ENCODE measurements at places on chromosomes 2 and 18.

DNA sequence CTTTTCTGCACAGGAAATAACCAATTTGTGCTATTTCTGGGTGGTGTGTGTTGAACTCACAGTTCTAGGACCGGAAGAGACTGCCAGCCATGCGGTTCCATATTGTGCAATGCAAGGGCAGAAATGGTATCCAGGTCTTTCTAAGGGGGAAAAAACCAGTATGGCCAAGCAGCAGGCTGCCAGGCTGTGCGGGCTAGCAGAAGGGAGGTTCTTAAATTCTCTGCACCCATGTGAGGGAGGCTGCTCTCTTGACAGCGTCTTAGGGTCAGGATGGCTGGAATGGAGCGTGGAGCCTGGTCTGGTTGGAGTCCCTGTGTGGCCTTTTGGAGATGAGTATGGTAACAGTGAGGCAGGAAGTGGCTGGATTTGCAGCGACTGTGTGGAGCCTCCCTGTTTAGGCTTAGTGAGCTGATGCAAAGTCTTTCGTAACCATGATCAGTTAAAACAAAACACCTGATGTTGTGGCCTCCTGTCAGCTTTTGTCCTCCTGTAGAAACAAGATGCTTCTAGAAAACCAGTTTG is 52.6 kb downstream of the NCK2 start:
- DNase-seq: no peak

GRCh38 chr2:240339411-240340360 is 95.8 kb upstream of the GPC1 start:
- no peak for DNase-seq

DNA sequence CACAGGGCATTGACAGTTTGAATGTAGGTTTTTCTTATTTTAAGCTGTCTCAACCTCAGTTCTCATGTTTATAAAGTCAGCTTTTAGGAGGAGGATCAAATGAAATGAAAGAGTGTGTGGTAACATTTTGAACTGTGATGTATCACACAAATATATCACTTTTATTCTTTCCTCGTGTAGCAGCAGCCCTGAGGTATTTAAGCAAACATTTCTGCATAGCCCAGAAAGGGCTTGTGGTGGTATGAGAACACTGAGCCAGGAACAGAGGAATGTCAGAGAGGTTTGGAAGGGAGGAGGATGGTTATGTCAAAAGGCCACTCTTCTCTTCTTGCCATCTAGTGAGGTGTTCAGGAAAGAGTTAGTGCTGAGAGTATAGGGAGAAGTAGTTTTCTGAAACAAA is 150.2 kb downstream of the PARD3B start:
- no peak for DNase-seq

DNA sequence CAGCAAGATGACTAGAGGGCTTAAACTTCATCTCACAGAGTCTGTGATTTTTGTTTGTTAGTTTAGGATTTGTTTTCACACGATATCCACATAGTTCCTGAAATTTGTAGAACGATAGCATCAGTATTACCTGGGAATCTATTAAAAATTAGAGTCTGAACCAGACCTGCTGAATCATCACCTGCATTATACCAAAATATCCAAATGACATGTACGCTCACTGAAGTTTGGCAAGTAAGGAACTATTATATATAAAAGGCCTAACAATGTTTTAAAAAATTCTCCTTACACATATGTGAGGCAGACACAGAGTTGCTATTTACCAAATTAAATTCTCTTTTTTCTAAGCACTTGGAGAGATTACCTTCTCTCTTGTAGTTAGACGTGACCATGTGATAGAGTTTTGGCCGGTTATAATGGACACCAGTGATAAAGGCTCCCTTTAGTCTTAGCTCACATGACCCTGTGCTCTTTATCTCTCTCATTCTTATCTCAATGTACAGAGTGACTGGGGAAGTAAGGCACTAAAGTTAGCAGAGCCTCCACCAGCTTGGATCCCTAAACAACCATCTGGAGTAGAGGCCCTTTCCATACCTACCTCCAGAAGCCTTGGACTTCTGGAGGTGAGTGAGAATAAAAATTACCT is 363.1 kb downstream of the DSC3 start:
- DNase-seq: no peak

DNA sequence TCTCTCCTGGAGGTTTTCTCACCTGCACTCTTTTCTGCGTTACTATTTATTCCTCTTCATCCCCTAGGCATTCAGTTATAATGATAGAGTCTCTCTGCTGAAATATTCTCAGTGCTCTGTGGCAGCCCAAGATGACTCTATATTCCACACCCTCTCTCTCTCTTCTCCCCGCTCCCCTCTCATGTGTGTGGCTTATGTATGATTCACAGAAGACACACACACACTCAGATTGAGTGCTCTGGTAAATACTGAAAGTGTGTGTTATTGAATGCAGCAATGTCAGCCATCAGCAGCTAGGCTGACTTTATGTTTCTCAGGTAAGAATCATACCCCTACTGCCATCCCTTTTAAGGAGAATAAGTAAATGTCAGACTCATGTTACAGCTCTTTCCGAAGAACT is 201.2 kb downstream of the SLC4A10 start:
- no peak for DNase-seq

- no peak for DNase-seq
These were observed 317.6 kb upstream of the NCKAP5 start for GRCh38 chr2:133885847-133886246.

- no peak for DNase-seq
These were observed 99.7 kb downstream of the ICA1L start for GRCh38 chr2:202771741-202772460.

- DNase-seq: no peak
These were observed 90.0 kb downstream of the TRIB2 start for GRCh38 chr2:12806549-12807242.

- DNase-seq: no peak
These were observed 65.3 kb downstream of the HAUS1 start for GRCh38 chr18:46169464-46169941.

- no peak for DNase-seq
These were observed 21.7 kb downstream of the LBH start for GRCh38 chr2:30252723-30253701.

- no peak for DNase-seq
These were observed 327.1 kb upstream of the RBMS1 start for GRCh38 chr2:160820691-160821090.

- peak; percentile 92 for DNase-seq
These were observed 704 bp upstream of the ODC1 start for GRCh38 chr2:10448576-10449485.

DNA sequence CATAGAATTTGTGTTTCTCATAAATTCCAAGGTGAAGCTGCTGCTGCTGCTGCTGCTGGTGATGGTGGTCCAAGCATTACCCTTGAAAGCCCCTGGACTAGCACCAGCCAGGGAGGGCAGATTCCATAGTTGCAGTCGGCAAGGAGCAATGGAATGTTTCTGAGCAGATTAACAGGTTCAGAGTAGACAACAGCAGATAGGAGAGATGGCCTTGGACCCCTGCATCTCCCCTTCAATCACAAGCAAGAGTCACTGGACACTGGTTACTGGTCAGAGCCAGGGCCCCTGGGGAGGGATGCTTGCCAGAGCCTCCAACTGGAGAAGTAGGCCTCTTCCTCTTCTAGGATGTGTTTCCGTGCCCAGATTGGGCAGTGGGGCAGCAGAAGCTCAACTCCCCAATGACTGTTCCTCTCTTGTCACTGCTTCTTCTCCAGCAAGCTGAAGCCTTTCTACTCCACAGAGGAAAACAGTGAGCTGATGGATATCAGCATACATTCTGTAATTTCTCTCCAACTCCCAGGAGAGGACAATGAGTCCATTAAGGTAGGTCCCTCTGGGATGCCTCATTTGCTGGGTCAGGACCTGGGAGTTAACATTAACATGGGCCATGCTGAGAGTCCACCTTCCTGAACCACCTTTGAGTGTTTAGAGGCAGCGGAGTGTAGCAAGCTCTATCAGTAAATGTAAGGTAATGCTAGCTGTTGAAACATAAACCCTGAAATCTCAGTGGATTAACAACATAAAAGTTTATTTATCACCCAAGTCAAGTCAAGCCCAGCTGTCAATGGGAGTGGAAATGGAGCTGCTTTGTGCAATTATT is 35.3 kb downstream of the MROH2A start:
- no peak for DNase-seq

- no peak for DNase-seq
These were observed 40.6 kb downstream of the GKN2 start for GRCh38 chr2:68912111-68912510.

DNA sequence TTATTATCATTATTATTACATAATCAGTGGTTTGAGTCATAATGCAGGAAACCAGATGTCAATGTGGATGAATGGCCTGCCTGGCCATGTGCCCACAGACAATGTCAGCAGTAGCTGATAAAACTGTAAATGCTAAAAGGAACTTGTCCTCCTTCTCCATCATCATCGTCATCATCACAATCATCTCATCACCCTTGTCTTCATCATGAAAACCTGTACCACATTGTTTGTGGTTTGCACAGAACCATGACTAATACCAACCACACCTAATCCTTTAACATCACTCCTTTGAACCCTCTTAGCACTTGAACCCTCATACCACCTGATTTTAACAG is 96.0 kb downstream of the HNMT start:
- no peak for DNase-seq

DNA sequence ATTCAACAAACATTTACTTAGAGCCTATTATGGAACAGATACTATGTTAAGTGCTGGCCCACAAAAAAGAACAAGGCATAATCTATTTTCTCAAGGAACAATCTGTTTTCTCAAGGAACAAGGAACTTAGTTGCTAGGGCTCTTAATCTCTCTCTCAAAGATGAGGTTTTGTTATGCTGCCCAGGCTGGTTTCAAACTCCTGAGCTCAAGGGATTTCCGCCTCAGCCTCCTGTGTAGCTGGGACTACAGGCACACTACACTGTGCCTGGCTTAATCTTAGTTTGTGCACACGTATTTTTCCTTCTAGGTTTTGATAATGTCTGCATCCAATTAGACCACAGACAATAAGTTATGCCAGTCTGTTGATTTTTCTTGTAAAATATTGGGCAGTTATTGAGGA is 89.5 kb downstream of the PTH2R start:
- DNase-seq: no peak

GRCh38 chr2:203997481-203997880 is 60.9 kb downstream of the ICOS start:
- DNase-seq: no peak

DNA sequence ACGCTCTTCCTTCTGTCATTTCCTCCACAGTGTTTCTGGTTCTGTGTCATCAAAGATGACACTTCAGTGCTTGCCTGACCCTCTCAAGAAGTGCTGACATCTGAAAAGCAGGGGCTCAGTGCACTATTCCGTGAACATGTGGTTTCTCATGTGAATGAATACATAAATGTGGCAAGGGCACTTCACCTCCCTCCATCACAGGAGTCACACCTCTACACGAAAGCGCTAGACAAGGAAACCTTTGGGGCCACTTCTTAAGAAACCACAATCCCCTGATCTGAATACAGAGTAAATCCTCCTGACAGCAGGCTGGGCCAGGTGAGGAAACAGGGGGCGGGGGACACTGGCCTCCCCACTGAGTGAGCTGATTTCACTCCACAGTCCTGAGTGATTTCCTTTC is 145.8 kb upstream of the ACAA2 start:
- no peak for DNase-seq

DNA sequence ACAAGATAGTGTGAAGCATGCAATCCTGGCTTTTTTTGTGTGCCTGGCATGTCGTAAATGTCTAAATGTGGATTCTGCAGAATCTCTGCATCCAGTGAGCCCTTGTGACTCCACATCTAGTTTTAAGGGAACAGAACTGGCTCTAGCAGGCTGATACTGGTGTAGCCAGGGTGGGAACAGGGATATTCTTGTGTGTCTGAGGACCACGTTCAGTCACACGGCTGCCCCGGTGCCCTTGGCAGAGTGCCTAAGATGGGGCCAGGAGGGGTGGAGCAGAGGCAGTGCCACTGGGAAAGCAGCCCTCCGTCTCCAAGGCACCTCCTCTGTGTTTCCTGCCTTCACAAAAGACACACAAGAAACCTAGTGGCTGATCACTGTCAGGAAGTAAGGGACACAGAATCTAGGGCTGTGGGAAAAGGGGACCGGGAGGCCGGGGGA is 91.5 kb upstream of the PARD3B start:
- no peak for DNase-seq

- DNase-seq: no peak
These were observed 60.4 kb downstream of the DHRS9 start for GRCh38 chr2:169129703-169130243.

GRCh38 chr18:79107886-79108285 is 38.7 kb downstream of the ATP9B start:
- no peak for DNase-seq

DNA sequence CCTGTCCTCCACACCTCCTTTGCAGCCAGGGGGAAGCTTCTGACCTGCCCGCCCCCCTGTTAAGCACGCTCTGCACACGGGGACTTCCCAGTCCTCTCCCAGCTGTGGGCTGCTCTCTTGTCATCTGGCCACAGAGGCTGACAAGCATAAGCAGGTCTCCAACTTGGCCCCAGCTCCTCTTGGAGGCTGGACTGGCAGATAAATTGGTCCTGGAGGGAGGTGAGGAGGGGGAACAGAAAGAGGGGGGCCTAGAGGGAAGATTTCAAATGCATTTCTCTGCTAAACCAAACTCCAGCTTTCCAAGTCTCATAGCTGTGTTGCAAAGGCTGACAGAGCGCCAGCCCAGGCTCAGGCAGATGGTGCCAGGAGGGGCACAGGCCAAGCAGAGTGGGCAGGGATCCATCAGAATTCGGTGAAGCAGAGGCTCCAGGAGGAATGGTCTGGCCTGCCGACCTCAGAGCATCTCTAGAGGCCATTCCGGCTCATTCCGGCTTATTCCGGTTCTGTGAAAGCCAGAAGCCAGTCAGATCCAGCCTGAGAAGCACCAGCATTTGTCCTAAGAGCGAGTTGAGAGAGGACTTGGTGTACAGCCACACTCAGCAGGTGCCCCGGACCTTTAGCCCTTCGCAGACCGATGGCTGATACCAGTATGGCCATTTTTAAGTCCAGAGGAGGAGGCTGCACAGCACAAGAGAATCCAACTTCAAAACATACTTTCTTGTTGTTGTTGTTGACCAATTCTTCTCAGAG is 508.9 kb upstream of the MYT1L start:
- no peak for DNase-seq

- no peak for DNase-seq
These were observed 85.1 kb downstream of the SERPINB8 start for GRCh38 chr18:64055019-64055418.

DNA sequence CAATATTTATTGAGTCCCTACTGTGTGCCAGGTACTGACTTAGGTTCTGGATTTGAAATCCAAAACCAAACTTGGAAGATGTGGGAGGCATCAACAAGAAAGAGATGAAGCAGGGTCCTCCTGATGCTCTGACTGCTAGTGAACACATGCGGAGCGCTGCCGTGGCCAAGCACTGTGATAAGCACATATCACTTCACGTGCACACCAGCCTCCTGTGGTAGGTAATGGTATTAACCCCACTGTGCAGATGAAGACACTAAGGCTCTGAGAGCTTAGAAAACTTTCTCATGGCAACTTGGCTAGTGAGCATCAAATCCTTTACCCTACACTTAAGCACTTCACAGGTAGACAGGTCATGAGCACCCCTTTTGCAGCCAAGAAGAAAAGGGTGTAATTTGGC is 216.1 kb downstream of the HAUS1 start:
- no peak for DNase-seq

GRCh38 chr18:62249478-62250097 is 62.5 kb downstream of the RELCH start:
- no peak for DNase-seq

GRCh38 chr2:45844796-45845457 is 193.5 kb downstream of the PRKCE start:
- no peak for DNase-seq

- DNase-seq: no peak
These were observed 25.9 kb upstream of the IMPA2 start for GRCh38 chr18:11955239-11956029.

- no peak for DNase-seq
These were observed 17.2 kb upstream of the GPC1 start for GRCh38 chr2:240418311-240418710.
